ENCODE measurements at places on chromosomes 13 and 19.

DNA sequence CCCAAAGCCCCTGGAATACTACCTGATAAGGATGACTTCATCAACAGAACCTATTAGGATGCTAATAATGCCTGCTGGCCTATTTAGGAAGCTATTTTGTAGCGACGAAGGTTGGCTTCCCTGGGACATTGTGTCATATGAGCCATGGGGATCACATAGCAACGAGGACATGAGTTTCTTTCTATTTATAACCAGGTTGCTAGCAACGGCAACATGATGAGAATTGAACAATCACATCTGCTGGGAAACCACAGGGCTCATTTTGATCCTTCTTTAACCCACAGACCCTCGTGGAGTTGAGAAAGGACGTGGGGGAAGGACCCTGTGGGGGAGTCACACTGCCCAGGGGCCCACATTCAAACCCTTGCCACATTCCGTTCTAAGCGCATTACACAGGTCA lies 172.2 kb downstream of the COL4A1 start:
- no peak for DNase-seq

GRCh38 chr19:2507109-2507508 lies 31.2 kb downstream of the GADD45B start:
- no peak for DNase-seq

DNA sequence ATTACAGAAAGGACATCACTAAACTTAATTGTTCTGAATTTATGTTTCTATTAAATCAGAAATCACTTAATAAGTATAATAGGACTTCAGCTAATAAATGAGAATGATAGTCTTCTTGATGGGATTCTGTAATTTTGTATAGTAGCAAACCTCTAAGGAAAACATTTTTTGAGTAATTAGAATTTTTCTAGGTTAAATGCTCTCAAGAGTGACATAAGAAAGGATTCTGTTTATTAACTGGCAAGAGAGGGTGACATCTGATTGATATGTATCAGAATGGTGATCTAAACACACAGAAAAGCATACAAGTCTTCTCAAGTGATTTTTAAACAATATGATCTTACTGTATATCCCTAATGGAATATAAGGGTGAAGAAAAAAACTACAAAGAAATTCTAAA lies 1597.7 kb upstream of the PRR20A start:
- DNase-seq: no peak

GRCh38 chr19:6023936-6024335 lies 46.0 kb upstream of the RANBP3 start:
- DNase-seq: no peak

DNA sequence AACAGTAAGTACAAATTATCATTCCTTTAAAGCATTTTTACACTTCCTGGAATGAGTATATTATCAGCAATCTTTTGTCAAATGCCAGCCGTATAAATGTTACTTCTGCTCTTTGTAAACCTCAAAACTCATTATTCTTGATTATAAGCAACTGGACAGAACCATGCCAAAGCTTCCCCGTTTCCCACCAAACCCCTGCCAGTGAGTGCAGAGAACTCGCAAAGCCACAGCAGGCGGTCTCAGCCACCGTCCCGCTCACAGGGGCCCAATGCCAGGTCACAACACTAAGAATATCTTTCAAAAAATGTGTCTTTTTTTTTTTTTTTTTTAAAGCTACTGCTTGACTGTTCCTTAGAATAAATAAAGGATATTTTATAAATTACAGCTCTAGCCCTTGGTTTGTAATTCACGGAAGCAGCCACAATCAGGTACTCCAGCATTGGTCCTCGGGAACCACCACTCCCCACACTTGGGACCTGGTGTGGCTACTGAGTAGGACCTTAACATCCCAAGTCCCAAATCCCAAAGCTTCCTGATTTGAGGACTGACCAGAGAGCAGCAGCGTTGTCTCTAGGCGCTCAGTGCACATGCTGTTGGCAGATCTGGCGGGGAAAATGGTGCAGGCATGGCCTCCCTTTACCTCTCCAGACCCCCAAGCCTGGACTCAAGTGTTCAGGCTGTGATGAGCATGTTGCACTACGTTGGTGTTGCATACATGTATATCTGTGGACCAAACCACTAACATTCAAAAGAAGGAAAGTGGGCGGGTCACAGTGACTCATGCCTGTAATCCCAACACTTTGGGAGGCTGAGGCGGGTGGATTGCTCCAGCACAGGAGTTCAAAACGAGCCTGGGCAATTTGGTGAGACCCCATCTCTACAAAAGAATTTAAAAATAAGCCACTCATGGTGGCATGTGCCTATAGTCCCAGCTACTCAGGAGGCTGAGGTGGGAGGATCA lies 19.0 kb downstream of the KCTD15 start:
- DNase-seq: no peak
